ENCODE measurements at places on chromosomes 7 and 10. TPM values are rescaled to one million over a fixed set of nuclear protein-coding genes. Genes with fewer than 3 reads are reported as not detected.

Gene PRLHR
- not detected for total RNA-seq

Gene SEMA3E
- total RNA-seq = 0.45 TPM

Gene CHST15
- total RNA-seq = 2.9 TPM

Gene TAS2R41
- not detected for total RNA-seq

Gene SFTPD
- total RNA-seq = under 0.01 TPM

Gene PAPOLB
- total RNA-seq = not detected

Gene TAS2R3
- not detected for total RNA-seq

Gene CYP26C1
- not detected for total RNA-seq

Gene SP4
- 4.2 TPM for total RNA-seq

Gene DOCK4
- total RNA-seq = 7.4 TPM

Gene IGF2BP3
- 38.2 TPM for total RNA-seq

Gene CYP2E1
- not detected for total RNA-seq

Gene MAGI2
- total RNA-seq = 1.5 TPM

Gene GPRIN2
- total RNA-seq = not detected
